ENCODE measurements at places on chromosomes 2 and 18.

DNA sequence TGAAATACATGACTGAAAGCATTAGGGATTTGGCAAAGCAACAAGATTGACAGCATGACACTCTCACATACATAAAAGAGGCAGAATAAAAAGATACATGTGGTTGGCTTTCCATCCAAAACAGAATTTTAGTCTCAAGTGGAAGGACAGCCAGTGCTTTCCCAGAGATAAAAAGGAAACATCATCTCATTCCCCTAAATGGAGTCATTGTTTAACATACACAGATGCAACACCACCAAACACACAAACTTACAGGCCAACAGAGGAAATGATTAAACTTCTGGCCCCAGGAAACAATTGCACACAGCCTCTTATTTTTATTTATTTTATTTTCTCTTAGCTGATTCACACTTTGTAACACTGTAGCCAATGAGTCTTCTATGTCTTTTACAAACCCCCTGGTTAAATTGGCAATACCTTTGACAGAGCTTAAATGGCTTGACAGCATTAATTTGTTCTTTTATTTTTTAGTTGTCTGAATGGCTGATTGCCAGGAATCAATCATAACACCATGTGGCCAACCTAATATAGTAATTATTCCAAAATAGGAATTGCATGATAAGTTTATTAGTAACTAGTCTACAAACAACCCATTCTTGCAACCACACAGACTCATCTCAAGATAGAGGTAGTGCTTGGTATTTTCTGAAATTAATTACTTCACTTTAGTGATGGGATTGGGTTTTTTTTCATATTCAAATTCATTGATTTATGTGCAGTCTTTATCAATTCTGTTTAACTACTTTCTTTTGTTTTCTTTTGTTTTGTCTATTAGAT, 190.5 kb downstream of the RND3 start:
- no peak for DNase-seq

- DNase-seq: no peak
Measured at GRCh38 chr2:24652265-24653182, 140.7 kb downstream of the PTRHD1 start.

GRCh38 chr2:25430556-25430955, 88.8 kb upstream of the DNMT3A start:
- no peak for DNase-seq

DNA sequence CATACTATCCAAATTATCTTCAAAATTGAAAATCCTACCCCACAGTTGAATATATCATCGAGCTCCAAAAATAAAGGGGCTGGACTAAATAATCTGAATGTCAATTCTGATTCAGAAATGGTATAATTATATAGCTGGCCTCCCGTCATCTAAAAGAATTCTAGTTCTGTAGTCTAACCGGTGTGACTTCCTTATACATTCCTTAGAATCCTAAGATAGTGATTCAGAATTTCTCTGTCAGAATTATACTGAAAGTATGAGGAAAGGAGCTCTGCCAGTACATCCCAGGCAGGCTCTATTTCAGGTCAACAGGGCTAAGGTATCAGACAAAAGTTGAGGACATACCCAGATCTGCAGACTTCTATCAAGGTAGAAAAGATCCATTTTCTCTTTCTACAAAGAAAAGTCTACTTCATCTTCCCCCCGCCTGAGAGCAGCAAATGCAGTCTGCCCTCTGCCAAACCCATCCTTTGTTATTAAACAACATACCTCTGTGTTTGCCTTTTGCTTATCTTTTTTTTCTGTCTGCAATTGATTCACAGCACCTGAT, 128.5 kb downstream of the METTL4 start:
- DNase-seq: no peak

DNA sequence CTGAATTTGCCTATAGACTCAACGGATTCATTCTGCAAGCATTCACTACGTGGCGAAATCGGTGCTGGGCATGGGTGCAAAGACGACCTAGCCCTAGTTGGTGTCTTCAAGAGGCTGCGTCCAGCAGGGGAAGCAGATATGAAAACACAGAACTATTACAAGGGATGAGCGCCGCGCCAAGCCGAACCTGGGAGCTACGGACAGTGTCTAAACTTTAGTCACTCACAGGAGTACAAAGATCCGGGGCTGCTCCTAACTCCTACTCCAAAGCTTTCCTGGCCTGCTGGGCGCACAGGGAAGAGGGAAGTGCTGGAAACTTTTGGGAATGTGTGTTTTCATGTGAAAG, 732 bp upstream of the ANXA4 start:
- peak; percentile 66 for DNase-seq

DNA sequence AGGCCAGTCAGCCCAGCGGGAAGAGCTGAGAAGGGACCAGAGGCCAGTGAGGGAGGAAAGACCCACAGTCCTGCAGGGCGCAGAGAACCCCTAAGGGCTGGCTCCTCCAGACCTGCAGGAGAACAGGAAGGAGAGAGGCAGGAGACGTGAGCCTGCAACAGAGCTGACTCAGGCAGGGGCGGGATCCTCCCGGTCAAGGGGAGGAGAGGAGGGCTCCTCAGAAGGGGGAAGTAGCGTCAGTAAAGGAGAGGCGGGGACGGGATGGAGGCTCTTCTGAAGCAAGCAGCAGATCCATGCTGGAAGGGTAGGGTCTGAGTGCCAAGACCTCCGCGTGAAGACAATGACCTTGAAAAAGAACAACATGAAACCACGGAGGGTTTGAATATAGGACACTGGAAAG, 50.8 kb downstream of the TRABD2A start:
- no peak for DNase-seq

- peak; percentile 57 for DNase-seq
Measured at GRCh38 chr2:121076885-121077549, 208.0 kb downstream of the TFCP2L1 start.

GRCh38 chr2:96685577-96686459, 43.3 kb downstream of the FER1L5 start:
- DNase-seq: no peak

GRCh38 chr18:37452682-37453385, 112.8 kb downstream of the CELF4 start:
- DNase-seq: no peak

DNA sequence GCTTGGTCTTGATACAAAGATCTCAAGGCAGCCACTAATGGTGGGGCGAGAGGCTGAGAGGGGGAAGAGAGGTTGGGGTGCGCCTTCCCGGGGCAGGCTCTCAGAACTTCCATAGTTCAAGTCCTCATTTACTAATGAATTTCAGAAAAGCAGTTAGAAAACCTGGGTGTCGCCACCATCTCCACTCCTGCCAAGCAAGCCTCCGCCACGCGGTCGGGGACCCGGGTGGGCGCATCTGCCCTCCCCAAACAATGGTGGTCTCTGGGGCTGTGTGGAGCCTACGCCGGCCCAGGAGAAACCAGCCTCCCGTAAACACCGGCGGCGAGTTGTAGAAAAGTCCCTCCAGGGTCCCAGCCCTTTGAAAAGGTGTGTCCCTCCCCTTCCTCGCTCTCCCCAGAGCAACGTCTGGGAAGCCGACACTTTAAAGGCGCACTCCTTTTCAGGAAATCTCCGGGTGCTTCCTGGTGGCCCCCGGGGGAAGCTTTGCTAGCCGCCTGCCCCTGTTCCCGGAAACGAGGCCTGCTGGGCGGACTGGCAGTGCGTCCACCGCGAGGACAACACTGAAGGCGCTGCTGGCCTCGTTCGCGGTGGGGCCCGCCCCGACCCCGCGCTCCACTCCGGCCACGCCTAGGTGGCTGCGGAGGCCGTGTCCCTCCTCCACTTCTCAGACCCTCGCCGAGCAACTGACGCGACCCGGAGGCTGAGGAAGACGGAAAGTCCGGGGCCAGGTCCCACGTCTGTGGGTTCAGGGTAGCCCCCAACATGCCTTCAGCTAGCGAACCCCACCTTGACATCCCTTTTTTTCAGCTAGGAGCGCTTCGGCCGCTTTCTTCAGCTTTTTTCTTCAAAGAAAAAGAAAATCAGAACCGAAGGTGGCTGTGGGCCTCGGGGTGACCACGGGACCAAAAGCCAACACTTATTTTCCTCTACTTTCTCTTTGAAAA, 16.8 kb downstream of the EVX2 start:
- no peak for DNase-seq

DNA sequence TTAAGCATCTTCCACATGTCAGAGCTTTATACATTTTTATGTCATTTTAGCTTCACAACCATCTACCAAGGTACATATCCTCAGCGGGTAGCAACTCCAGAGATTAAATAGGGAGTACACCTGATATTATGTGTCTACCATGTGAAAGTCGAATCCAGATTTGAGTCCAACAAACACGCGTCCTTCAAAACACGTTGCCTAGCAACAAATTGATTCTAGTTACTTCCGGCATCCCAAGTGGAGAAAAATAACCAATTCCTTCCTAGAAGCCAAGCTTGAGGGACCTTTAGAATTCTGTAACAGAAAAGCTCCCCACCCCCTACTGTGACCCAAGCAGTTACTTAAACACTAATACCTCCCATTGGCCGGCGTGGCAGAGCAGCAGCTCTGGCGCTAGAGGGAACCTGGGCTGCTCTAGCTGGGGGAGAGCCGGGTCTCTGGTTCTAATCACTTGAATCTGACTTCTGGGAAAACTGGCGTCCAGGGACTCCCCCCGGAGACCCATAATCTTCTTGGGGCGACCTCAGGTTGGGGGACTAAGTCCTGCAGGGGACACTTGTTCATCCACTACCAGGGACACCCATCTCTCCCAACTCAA, at the start of gene ERICH2:
Gene ERICH2, plus strand, starts transcription at position 371 of the 598 bp plus-strand sequence. CDS start 304 bp downstream, outside the sequence.
- peak; percentile 41 for DNase-seq

DNA sequence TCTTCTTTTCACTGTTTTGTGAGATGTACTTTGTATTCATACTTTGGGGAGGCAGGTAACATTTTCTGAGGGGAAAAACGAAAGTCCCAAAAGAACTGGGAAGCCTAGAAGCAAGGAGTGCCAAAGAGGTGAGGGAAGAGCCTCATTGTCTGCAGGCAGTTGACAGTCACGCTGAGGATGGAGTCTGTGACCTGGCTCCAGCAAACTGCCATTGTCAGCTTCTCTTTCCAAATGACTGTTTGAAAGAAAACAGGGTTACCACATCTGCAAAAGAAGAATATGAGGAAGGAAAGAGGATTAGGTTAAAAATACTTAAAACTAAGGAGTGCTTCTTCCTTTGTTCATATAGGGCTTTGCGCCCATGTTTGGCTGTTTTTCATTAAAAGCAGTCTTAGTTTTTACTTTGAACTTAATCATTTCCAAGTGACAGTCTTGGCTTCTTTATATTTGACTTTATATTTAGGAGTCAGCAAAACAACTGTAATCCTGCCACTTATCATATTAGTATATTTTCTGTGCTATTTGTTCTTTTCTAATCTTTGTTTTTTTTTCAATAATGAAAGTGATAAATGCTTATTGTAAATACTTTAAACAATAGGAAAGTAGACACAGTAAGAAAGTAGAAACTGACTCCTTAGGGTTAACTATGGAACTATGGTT, 35.0 kb downstream of the CERS6 start:
- no peak for DNase-seq

GRCh38 chr2:239313776-239314175, 87.0 kb downstream of the HDAC4 start:
- no peak for DNase-seq

DNA sequence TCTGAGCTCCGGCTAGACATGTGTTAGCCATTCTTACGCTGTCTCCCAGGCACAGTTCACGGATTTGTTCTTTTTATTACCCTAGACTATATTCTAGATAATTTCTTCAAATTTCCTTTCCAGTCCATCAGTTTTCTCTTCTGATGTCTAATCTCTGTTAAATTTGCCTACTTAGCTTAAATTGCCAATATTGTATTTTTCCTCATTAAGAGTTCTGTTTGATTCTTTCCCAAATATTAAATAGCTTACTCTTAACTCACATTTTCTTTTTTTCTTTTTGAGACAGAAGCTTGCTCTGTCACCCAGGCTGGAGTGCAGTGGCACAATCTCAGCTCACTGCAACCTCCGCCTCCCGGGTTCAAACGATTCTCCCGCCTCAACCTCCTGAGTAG, 21.2 kb downstream of the CROCC2 start:
- DNase-seq: no peak

DNA sequence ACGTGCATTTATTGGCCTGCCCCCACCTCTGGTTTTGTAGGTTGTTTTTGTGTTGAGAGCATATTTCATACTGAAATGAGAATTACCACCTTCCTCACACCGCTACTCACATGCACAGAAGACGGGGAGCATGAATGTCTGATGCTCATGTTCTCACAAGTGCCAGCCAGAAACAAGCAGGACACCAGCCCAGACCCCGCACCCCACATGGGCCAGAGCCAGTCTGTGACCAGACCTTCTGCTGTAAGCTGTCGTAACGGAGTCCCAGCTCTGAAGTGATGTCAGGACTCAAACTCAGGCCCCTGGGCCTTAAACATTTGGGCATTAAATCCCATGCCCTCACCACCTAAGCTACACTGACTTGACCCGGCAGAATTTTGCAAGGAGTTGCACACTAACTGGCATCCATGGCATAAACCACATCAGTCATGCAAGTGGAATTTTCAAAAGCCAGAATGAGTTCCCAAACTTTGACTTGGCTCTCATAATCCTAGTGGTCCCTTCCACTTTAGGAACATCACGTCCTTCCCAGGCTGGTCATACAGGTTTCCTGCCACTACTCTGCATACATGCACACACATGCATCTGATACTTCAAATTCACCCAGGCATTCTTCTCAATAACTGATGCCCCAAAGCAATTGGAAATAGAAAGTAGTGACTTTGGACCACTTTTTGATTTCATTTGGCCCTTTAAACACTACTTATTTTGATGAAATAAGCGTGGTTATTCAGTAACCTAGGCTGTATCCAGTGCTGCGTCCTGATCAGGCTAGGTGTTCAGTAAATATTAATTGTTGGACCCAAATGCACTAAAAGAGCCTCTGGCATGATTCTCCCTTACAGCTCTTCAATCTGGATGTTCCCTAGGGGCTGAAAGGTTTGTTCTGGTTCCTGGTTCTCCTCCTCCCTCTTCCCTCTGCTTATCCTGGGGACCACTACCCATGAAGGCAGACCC, 223.1 kb upstream of the ID2 start:
- DNase-seq: no peak

- no peak for DNase-seq
Measured at GRCh38 chr2:8571301-8571791, 110.5 kb upstream of the ID2 start.

- no peak for DNase-seq
Measured at GRCh38 chr18:48627216-48627615, 88.4 kb downstream of the CTIF start.

DNA sequence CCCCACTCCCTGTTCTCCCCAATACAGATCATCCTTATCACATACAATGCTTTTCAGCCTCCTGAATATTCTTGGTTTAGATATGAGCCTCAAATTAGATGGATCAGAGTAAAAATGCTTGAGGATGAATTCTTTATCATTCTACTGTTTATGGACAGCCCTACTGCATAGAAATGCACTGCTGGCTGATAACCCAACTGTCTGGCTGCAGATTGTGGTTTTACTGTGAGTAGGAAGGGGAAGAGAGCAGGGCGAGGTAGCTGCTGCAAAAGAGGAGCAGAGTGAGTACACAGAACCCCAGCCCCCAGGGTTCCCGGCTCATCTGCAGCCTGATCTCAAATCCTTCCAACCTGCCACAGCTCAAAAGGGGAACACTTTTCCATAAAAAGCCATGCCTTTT, 29.4 kb upstream of the NCOA1 start:
- DNase-seq: no peak

- no peak for DNase-seq
Measured at GRCh38 chr2:180579388-180579787, 401.0 kb upstream of the UBE2E3 start.

GRCh38 chr2:157184161-157184895, 73.2 kb upstream of the GALNT5 start:
- DNase-seq: no peak

All from mucosa of gallbladder (tissue), 1 donor.